ENCODE measurements at places on chromosomes 4 and X.

GRCh38 chr4:126697748-126698147 lies 935.0 kb upstream of the INTU start:
- no peak for DNase-seq

DNA sequence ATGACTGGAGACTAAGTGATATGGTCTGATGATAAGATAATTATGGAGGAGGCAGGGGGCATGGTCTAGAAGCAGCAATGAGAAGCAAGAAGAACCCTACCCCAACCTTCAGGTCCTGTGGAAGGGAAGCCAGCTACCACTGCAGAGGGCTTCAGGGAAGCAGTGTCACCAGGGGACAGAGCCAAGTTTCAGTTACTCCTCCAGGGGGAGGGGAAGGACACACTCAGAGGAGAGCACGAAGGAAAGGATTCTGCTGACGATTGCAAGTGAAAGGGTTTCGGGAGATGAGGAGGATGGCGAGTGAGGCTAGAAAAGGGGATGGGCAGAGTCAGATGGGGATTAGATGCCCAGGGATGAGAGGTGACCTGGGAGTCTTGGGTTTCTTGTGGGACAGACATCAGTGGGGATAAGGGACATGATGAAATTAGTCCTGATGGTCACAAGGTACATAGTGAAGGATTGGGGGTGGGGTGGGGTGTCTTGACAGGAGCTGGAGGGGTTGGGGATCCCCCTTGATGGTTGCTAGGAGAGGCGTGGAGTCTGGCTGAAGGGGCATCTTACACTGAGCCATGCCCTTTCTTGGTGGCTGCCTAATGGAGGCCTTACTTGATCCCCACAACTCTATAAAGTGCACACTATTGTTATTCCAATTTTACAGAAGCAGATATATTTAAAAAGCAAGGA lies 45.4 kb downstream of the TIGD4 start:
- no peak for DNase-seq

DNA sequence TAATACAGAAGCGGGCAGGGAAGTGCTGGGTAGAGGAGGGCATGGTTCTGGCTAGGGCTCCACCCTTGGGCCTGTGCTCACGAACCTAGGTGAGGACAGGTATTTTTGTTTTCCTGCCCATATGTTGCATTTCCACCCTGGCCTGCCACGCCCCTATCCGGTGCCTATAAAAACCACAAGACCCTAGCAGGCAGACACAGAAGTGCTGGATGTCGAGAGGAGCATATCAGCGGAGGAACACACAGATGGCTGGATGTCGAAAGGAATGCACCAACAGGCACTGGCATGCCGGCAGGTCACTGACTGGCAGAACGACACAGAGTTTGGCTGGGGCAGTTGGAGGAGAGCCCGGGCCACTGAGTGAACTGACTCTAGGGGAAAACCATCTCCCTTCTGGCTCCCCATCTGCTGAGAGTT lies 316.6 kb upstream of the BOD1L1 start:
- no peak for DNase-seq

- no peak for DNase-seq
Measured at GRCh38 chr4:140243278-140243753, 89.3 kb upstream of the MAML3 start.

- DNase-seq, result no peak
Measured at GRCh38 chrX:136256026-136256425, 4.8 kb upstream of the MAP7D3 start.

DNA sequence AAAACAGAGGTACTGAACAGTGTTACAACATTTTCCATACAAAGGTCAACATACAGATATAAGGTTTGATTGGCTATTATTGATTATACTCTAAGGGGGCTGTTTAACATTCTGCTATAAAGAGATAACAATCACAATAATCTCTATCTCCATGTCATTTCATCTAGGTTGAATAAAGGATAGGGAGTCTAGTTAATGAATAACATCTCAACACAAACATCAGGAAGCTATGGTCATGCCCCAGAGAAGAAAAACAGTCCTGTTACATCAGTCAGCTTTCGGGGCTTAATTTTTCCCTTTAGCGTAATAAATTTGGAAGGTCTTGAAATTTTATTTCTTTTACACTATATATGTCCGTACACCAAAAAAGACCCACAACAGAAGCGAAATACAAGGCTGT lies 41.5 kb upstream of the DCAF8L2 start:
- no peak for DNase-seq

GRCh38 chrX:153774576-153775292 lies 6.1 kb upstream of the SRPK3 start:
- no peak for DNase-seq

DNA sequence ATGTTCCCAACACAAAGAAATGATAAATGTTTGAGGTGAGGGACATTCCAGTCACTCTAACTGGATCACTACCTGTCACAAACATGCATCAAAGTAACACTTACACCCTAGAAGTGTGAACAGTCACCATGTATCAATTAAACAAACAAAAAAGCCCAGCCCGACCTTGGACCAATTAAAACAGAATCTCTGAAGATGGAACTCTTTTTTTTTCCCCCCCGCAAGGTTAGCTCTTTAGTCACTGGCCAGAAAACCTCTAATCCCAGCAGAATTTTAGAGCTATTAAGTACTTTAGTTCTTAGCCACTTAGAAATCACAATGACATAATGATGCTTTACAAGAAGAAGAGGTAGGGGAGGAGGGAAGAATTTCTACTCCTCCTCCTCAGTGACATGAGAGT lies 154.5 kb downstream of the PALLD start:
- DNase-seq, result no peak

DNA sequence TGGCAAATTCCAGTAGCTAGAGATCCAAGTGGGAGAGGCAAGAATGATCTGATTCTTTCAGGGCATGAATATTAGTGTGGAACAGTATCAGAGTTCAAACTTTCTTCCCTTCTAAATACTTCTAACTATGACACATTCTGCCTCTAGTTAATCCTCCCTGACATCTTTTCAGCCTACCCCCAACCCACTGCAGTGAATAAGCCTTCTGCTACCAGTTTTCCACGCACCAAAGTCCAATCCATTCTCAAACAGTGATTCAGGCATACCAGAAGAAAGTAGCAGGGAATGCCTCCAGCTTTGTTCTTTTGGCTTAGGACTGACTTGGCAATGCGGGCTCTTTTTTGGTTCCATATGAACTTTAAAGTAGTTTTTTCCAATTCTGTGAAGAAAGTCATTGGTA lies 155.4 kb upstream of the FTHL17 start:
- DNase-seq, result no peak

GRCh38 chr4:153616006-153616555 lies 68.0 kb upstream of the TLR2 start:
- peak; percentile 2 for DNase-seq

- no peak for DNase-seq
Measured at GRCh38 chr4:820230-821172, 5.4 kb downstream of the CPLX1 start.

DNA sequence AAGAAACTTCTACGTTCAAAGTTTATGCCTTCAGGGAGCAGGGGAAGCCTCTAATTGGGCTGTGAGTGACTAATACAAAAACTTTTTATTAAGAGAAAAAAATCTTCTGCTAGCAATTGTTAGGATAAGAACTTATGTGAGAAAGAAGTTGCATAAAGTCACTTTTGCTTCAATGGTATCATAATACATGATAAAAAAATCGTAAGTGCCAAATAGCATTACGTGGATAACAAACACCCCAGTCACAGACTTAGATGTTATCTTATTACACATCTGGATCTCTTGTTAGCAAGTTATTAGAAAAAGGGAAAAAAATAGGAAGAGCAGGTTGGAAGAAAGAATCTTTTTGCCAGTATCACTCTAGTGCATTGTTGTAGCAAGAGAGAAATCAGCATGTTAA lies 4.2 kb upstream of the NDST4 start:
- DNase-seq, result no peak

- DNase-seq, result no peak
Measured at GRCh38 chr4:30413915-30414314, 306.3 kb upstream of the PCDH7 start.

DNA sequence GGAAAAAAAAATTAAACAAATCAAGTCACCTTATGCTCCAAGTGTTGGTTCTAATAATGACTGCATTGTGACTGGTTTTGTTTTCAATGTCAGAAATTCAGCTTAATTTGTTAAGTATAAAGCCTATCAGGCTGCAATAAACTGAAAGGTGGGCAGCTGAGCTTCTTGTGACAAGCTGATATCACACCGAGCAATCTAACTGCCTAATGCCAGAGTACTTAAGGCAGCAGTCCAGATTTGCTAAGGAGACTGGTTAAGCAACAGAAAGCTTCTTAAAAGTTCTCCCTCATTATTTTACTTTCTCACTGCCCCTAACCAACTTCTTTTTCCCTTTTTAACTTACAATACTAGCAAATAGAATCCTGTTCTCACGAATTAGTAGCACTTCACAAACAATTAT lies 201.0 kb downstream of the MAB21L2 start:
- DNase-seq, result no peak

- DNase-seq, result no peak
Measured at GRCh38 chr4:150096625-150097024, 18.4 kb downstream of the DCLK2 start.

DNA sequence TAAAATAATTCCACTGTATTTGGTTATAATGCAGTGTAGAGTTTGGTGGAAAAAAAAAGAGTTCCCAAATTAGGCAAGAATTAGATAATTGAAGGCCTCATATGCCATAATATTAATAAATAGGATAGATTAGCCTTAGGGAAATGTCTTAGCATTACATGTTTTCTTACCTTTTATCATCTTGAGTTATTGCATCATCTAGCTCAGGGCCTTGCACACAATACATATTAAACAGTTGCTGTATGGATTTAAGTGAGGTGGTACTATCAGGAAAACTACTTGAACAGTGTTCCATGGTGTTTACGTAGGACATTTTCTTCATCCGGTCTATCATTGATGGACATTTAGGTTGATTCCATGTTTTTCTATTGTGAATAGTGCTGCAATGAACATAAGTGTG lies 419.4 kb downstream of the EPHA5 start:
- no peak for DNase-seq

DNA sequence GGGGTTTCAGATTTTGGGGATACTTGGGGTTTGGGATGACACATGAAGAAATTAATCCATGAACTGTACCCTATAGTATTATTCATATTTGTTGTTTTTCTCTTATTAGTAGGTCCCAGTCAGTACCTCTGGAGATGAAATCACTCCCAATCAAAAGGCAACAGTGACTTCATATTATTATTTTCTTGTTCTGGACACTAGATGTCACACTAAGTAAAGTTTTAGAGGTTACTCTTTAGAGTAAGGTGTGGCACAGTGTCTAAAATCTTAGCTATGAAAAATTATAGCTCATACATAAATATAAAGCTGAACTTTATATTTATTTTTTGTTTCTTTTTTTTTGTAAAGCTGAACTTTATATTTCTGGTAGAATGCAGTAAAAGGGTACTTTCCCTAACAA lies 35.1 kb downstream of the FAM114A1 start:
- no peak for DNase-seq

GRCh38 chr4:17567271-17567670 lies 9.7 kb upstream of the LAP3 start:
- no peak for DNase-seq

DNA sequence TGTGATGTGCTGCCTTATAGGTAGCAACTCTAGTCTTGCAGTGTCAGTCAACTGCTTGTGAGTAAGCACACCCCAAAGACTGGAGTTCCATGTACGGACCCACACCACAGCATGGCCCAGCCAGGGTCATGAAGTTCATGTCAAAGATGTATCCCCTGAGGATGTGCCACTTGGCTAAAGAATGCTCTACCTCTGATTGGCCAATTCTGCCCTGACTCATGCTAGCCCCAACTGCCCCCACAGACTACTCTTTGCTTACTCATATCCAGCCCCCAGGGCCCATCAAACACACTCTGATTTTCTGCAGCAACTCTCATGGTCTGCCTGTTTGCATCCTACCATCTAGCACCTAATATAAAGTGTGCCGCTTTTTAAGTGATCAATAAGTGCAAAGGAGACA lies 62.5 kb downstream of the CHRDL1 start:
- DNase-seq, result no peak

DNA sequence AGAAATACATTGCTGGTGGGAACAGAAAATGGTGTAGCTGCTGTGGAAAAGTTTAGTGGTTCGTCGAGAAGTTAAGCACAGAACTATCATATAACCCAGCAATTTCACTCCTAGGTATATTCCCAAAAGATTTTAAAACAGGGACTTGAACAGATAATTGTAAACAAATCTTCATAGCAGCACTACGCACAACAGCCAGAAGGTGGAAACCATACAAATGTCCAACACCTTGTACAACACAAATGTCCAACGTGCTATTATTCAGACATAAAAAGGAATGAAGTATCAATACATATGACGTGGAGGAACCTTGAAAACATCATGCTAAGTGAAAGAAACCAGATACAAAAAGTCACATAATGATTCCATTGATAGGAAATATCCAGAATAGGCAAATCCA lies 37.9 kb downstream of the CUL4B start:
- no peak for DNase-seq

DNA sequence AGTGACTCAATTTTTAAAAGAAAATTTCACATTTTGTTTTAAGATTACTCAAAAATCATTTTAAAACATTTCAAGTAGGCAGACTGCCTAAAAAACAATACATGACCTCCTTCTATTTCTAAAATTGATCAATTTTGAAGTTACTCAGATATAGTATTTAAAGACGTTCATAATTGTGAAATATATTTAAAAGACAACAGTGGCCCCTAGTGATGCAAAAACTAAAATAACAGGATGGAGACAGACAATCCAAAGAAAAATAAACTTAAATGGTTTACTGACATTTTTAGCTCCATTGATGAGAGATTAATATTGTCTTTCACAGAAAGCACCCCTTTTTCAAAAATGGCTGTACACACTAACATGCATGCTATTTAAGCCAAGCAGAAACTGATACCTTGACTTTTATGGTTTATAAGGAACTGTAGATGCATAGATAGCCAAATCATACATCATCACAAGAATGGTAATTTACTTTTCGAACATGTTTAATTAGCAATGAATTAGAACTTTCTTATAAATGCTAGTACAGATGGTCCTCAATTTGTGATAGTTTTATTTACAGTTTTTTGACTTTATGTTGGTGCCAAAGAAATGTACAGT lies 69.8 kb upstream of the FAT4 start:
- no peak for DNase-seq

- no peak for DNase-seq
Measured at GRCh38 chrX:23784470-23785331, 1.7 kb downstream of the SAT1 start.

DNA sequence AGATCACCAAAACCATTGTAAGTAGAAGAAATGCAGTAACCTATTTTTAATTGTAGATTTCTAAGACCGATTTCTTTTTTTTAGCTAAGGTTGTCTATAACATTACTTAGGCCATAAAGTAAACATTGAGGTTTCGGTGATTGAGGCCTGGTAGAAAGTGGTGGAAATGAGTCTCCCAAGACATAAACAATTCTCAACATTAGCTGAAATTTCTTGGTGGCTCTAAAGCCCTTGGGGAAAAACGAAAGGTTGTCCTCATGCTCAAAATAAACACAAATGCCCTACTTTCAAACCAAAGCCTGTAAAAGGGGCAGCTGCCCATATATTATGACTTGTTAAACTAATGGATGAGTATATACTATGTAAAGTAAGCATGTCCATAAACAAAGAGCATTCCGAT lies 98.8 kb downstream of the SCFD2 start:
- DNase-seq, result no peak

Data from activated CD4-positive, CD25-positive, alpha-beta regulatory T cell (primary cell).